HEK293T (cell line): ENCODE measurements at places on chromosomes 2 and 18.

GRCh38 chr2:19806131-19806530 lies 95.7 kb downstream of the TTC32 start:
- no peak for DNase-seq

DNA sequence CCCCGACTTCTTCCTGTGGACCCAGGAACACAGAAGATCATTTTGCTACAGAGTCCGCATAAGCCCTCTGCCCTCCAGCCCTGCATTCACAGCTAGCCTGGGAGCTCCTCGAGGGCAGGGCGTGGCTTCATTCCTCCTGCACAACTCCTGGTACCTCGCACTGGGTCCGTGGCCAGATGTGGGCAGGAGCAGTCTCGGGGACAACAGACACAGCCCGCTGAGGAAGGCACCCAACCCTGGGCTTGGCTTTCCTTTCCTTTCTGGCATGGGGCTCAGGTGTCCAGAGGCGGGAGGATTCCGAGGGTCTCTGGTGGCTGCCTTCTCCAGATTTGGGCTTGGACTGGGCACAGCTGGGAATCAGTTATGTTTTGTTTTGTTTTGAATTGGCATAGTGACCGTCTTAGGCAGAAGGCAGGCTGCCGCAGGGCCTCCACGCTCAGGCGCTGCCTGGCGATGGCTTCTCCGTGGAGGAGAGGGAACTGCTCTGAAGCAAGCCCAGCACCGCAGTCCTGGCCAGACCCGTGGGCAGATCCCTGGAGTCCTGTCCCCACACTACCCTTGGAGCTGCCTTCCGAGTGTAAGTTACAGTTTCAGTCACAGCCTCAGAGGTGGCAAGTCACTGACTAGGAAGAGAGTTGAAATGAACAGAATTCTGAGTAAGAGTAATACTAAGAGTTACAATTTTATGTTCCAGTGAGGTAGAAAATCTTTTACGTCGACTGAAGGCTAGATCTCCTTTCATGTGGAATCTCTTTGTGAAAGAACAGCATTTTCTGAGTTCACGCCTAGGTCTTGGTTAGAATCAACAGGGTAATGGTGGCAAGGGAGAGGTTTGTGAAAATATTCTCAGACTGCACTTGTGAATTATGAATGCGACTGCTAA lies 47.9 kb downstream of the LDLRAD4 start:
- no peak for DNase-seq

DNA sequence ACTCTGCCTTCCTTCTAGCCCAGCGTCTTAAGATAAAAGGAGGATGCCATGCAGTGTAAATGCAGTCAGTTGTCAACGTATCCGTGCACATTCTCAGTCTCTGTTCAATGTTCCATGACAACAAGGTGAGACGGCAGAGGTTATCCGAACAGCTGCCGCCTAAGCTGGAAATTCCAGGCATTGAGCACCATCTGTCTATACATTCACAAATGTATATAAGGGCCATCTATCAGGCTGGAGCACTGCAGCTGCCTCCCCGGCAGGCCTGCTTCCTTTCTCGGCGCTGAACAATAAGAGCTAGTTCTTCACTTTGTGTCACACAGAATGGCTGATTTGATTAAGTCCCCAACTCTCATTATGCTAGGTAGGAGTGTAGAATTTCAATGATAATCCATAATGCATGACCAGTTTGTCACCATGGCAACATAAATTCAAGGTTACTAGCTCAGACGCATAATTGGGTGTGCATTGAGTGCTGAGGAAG lies 282.2 kb upstream of the SOX11 start:
- DNase-seq = no peak

DNA sequence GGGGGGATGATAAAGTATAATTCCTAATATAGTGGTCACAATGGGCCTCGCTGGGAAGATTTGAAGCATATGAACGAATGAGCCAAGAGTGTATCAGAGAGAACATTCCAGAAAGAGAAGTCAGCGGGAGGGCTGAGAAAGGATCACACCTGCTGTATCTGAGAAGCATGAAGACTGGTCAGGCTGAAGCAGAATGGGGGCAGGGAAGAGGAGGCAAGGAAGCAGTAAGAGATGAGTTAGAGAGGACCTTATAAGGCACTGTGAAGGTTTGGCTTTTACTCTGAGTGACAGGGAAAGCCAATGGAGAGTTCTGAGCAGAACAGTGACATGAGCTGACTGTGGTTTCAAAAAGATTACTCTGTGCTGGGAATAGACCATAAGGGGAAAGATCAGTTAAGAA lies 73.5 kb downstream of the CHN1 start:
- DNase-seq = no peak

- no peak for DNase-seq
Measured at GRCh38 chr2:120403261-120403660, 57.3 kb downstream of the INHBB start.
